SJCRH30 (cell line): ENCODE measurements at places on chromosomes 16 and 17. TPM values are rescaled to one million over a fixed set of nuclear protein-coding genes. Genes with fewer than 3 reads are reported as not detected.
A peak's percentile ranks its signal among the peaks of the same experiment; 100 is the strongest.

The SMIM5 gene
- total RNA-seq, result 0.14 and 0.18 TPM in 2 replicates

The PRSS8 gene
- total RNA-seq, result not detected in 2 replicates

The RRAD gene
- total RNA-seq, result 0.30 and 0.49 TPM in 2 replicates

The ABCC11 gene
- 0.12 TPM in 1 of 2 replicates, not detected in the other for total RNA-seq

The LHX1 gene
- 0.43 and 0.59 TPM in 2 replicates for total RNA-seq

The GNG13 gene
- total RNA-seq, result not detected in 2 replicates

The USP43 gene
- 0.04 TPM in 1 of 2 replicates, not detected in the other for total RNA-seq

The CYGB gene
- total RNA-seq, result not detected in 2 replicates

- no peak for DNase-seq
These were observed 15.0 kb downstream of the SMPD3 start for GRCh38 chr16:68433316-68433715.

- DNase-seq, result no peak
These were observed 4.5 kb downstream of the ALKBH5 start for GRCh38 chr17:18187821-18188761.

- no peak for DNase-seq
These were observed 72.6 kb downstream of the MGAT5B start for GRCh38 chr17:76940738-76941350.

DNA sequence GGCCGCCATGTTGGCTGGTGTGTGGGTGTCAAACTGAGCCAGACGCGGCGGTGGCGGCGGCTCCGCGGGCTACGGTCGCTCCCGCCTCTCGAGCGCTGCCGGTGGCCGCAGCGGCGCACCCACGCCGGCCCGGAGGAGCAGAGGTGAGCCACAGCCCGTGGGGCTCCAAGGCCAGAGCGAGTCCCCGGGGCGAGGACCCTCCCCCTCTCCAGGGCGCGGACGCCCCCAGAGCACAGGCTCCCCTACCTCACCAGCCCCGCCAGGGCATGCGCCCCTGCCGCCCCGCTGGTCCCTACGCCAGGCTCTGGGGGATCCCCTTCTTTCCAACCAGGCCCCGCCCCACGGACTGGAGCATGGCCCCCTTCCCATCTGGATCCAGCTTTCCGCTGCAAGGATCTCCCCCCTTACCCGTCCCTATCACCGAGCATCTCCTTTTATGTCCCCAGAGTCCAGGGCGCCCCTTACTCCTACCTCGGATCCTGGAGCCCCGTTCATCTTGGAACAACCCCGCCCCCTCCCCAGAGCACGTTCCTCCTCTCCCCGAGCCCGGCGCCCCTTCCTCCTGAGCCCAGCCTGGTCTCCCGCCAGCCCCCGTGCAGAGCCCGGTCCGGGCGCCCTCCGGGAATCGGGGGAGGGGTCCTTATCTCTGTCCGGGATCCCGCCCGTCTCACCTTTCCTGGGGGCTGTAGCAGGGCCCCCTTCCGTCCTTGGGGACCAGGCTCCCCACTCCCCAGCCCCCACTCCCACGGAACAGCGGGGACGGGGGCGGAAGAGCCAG lies 412 bp downstream of the EPN2 start:
- DNase-seq, result peak; percentile 85

DNA sequence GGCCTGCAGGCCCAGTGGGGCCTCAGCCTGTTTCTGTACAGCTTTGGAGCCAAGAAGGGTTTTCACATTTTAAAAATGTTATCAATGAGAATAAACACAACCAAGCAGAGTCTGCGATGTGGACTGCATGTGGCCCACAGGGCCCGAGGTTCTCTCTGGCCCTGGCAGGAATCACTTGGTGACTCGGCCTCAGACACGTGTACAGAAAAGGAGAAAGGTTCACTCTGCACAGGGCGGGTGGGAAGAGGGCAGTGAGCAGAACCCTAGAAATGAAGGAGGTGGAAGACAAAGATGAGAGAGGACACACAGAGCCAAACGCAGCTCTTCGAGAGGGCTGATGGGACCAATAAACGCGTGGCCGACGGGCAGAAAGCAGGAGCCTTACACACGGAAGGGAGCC lies 11.6 kb upstream of the ZNF750 start:
- no peak for DNase-seq

DNA sequence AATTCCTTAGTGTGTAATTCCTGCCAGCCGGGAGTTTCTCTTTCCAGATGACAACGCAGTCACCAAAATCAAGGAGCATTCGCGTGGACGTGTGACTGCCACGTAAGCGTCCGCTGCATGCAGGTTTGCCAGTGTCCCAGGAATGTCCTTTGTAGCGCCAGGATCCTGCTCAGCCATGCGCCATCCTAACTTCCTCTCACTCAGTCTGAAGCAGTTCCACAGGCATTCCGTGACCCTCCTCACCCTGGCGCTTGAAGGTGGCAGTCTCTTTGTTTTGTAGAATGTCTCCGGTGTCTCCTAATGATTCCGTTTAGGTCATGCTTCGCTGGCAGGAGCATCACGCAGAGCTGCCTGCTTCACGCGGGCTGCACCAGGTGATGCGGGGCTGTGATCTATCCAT lies 88.6 kb downstream of the RPTOR start:
- no peak for DNase-seq

GRCh38 chr16:80418517-80419355 lies 122.1 kb upstream of the DYNLRB2 start:
- no peak for DNase-seq

DNA sequence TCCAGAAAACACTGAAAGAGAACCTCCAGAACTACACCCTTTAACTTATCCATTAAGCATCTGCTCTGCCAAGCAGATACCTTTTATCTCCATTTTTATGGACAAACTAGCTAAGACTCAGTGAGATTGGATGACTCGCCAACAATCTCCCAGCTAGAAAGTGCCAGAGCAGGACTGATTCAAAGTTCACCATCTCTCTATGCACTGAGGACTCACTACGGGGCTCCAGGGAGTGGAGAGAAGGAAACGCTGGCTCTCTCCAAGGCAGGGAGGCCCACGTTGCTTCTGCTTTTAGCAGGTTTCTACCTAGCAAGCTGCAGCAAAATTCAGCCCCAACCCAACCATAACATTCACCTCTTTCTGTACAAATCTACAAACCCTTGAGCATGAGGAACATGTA lies 52.8 kb upstream of the ARHGAP44 start:
- DNase-seq, result no peak

DNA sequence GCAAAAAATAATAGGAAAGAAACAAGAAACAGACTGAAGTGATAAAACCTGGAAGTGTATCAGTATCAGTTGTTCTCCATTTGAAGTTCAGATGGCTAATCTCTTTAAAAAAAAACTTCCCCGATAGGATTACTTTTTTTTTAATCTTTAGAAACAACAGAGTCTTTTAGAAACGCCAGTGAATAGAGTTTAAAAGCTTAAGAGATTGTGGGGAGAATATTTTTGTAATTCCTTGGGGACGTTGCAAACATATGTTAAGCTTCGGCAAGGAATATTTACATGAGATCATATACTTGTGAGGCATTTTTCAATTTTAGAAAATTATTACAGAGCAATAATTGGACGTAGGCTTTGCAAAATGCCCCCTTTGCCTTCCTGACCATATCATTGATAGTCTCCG lies 13.2 kb downstream of the MAF start:
- no peak for DNase-seq

DNA sequence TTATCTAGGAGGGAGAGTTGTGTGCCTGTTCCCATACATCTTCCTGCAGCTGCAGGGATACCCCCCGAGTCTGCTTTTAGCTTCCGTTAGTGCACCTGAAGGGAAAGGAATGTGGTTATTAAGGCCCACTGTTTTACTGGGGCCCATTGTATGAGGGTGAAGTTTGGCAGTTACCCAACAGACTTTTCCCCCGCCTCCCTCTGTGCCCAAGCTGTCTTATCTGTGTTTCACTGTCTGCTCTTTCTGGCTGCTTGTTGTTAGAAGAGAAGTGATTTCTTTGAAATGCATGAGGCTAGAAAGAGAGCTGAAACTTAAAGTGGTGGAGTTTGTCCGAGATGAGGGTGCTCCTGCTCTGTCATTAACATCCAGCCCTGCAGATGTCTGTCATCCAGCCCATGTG lies 7.4 kb upstream of the OR1A2 start:
- DNase-seq, result no peak

DNA sequence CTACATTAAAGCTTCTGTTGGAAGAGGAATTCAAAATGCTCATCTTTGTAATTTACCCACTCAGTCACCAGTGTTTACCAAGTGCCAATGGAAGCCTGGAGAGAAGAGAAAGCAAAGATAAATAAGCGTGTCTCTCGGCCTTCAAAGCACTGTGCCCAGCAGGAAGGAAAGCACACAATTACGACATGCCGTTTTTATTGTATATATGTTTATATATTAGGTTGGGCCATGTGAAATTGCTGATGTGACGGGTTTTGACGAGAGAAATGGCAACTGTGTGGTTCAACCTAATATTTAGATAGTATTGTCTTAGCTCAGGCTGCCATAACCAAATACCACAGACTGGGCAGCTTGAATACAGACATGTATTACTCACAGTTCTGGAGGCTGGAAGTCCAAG lies 79.3 kb upstream of the HSBP1 start:
- DNase-seq, result no peak

DNA sequence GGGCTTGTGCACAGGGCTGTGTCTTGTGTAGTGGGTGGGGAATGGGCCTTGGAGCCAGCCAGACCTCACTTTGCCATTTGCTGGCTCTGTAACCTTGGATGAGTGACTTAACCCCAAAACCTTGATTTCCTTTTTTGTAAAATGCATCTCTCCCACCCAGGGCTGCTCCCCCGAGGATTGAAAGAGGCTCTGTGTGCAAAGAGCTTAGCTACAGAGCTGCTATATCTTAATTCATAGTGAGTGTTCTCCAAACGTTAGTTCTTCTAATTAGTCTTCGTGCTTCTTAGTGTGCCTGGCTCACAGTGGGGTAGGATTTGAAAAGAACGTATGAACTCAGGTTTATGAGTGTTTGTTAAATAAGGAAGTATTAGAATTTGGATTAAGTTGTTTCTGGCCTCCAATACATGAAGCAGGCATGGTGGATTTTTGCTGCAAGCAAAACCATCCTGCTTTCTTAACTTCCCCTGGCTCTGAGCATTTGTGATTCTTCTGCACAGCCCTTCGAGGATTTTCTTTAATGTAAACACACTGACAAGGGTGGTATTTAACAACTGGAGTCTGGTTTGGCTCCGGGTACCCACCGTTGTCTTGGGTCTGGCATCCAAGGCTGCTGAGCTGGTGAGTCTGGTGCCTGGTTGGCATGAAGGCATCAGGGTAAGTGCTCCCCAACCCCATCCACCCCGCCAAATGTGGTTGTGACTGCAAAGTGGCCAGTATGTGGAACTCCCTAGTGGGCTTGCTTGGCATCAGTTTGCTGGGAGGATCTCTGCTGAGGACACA lies 29.7 kb downstream of the KSR1 start:
- no peak for DNase-seq

DNA sequence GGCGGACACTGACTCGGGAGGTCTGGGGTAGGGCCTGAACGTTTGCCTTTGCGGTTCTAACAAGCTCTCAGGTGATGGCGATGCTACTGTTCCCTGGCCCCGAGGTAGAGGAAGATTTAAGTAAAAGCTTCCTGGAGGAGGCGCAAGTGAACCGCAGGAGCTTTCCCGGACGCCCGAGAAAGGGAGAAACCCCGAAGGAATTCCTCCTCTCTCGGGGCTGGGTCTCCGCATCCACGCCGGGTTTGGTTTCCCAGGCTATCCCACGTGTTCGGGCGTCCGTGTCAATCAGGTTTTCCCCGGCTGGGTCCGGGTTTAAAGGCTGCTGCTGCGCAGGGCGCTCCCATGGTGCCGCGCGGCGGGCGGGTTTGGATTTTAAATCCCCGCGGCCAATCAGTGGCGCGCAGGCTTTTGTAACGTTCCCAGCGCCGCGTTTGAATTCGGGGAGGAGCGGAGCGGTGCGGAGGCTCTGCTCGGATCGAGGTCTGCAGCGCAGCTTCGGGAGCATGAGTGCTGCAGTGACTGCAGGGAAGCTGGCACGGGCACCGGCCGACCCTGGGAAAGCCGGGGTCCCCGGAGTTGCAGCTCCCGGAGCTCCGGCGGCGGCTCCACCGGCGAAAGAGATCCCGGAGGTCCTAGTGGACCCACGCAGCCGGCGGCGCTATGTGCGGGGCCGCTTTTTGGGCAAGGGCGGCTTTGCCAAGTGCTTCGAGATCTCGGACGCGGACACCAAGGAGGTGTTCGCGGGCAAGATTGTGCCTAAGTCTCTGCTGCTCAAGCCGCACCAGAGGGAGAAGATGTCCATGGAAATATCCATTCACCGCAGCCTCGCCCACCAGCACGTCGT lies at the start of gene PLK1:
Gene PLK1 (plus strand): TSS at position 460 of the 844 bp plus-strand sequence. CDS start 44 bp downstream, at position 504.
- DNase-seq, result peak; percentile 85

DNA sequence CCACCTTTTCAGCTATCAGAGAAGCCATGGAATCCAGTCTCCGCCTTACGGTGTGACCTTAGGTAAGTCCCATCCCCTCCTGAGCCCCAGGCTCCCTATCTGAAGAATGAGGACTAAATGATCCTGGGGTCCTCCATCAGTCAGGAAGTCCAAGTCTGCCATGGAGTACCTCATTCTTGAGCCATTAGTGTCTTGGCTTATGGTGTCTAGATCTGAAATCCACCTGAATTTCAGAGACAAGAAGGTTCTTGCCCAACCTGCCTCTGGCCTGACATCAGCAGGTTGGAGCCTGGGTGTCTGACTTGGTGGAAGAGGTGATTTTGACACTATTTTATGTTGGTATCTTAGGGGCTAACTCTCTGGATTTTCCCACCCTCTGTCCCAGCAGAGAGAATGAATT lies 47.1 kb downstream of the CNGB1 start:
- DNase-seq, result no peak

DNA sequence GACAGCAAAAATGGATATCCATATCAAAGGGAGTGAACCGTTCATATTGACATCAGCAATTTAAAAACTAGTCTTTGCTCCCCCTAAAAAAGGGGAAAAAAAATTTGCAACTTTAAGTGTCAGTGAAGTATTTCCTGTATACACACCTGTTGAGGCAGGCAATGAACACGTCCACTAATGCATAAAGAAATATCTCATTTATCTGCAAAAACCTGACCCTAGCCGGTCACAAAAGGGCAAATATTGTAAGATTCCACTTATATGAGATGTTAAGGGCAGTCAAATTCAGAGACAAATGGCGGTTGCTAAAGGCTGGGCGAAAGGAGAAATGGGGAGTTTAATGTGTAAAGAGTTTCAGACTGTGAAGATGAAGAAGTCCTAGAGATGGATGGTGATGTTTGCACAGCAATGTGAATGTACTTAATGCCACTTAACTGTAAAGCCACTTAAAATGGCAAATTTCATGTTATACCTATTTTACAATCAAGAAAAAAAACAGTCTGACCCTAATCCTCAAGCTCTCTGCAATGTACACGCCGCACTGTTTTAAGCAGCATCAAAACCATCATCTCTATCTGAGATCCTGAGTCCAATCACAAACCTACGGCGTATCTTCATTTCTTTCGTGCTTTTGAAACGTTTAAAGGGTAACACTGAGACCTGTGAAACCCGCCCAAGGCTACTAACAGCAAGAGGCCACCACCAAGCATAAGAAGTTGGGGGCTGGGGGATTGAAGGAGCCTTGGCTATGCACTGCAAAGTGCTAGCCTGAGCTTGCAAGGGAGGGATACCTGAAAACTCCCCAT lies 1.1 kb downstream of the PARN start:
- no peak for DNase-seq
